ENCODE measurements at places on chromosomes 4 and X.

GRCh38 chr4:109041463-109042360, 260.7 kb downstream of the COL25A1 start:
- no peak for DNase-seq

- no peak for DNase-seq
These were observed 69.4 kb upstream of the KIT start for GRCh38 chr4:54588404-54588803.

DNA sequence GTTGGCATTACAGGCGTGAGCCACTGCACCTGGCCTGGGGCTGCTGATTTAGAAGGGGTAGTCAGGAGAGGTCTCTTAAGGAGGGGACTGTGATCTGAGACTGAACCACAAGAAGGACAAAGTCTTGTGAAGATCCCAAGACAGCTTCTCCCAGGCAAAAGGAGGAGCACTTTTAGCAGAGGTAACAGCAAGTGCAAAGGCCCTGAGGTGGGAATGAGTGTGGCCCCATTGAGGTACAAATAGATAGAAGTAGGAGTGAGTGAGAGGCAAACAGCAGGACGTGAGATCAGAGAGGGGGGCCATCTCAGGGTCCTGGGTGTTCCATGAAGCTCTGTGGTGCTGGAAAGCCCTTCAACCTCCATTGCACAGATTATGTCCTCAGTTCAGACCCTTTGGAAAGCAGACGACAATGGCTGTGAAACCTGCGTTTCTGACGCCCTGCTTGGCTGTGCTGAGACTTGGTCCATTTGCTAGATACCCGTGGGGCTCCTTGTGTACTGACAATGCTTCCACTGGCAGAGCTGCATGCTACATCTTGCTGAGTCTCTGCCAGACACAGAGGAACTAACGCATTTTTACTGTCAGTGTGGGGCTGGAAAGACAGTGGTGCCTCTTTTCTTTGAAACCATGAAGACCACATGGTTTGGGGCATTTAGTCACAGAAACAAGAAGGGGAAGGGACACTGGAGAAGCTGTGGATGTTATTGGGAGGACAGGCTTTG, 1.3 kb upstream of the CCKAR start:
- no peak for DNase-seq

DNA sequence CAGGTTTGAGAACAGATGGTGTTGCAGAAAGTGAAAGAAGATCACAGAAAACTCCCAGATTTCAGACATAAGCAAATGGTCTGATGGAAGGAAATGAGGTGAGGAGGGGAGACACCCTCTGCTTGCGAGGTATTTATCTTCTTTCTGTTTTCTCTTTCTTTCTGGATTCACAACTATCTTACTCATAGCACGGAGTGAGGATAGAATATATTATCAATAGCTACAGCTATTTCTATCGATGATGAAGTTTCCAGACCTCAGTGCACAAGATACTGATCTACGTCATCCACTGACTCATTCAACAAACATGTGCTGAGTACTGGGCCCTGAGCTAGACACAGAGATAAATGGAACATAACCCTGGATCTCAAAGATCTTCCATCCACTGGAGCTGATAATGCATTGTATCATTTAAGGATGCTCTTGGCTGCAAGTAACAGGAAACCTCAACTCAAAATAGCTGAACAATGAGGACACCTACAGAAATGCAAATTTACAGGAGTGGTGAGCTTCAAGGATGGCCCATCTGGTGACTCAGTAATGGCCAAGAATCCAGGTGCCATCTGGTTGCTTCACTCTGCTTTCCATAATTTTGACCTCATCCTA, 21.2 kb downstream of the SLC2A9 start:
- DNase-seq = no peak

DNA sequence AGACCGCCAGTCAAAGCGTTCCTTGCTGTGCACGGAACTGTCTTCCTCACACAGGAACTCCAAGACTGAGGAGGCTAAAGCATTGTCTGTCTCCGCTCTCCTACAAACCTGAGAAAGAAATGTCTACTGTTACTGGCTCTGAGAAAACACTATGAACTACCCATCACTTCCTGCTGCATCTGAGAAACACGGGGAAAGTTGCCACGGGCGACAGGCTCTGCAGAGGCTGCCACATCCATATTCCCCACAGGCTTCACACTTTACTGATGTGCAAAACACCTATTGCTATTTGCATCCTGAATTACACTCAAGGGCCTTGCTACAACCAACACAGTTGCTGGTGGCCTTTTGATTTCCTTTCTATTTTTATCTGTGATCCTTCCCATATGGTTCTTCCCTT, 59.0 kb downstream of the AFAP1 start:
- no peak for DNase-seq

DNA sequence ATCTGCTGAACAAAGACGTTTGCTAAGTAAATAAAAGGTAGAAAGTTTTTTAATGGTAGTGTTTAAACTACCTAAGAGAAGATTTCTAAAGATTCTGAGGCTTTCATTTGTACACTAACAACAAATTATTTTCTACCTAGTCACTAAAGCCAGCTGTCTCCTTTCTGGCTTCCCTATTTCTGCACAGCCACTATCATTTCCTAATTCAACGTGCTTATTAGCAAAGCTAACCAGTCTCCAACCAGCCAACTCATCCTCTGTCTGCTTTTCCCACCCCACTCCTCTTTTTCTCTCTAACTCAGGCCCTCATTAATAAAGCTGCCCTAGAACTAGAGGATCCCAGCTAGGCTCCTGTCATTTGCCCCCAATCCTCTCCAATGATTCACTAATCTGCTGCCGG, 118.2 kb downstream of the ZNF827 start:
- no peak for DNase-seq

GRCh38 chr4:109436504-109436903, 2.9 kb downstream of the SEC24B start:
- no peak for DNase-seq

GRCh38 chr4:1991596-1992434, 17.0 kb downstream of the NELFA start:
- DNase-seq = no peak

- peak; percentile 99 for DNase-seq
These were observed 289.5 kb upstream of the BOD1L1 start for GRCh38 chr4:13917015-13917414.

GRCh38 chr4:48112017-48112667, 21.9 kb downstream of the TXK start:
- DNase-seq = no peak

DNA sequence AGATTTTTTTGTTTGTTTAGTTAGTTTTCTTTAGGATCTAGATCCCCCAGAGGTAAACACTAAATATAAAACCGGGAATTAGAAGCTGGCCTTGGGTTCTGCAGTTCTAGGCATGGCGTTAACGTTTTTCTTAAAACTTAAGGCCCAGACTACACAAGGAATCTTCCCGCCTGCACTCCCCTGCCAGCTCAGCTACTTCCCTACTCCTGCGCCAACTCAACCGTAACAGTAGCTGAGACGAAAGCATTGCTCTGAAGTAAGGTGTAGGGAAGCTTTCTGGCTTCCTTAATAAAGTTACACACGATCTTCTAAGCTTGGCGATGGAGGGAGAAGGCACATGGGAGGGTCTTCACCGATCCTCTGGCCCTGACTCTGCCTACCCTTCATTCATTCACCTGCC, 37.1 kb downstream of the CPE start:
- no peak for DNase-seq

DNA sequence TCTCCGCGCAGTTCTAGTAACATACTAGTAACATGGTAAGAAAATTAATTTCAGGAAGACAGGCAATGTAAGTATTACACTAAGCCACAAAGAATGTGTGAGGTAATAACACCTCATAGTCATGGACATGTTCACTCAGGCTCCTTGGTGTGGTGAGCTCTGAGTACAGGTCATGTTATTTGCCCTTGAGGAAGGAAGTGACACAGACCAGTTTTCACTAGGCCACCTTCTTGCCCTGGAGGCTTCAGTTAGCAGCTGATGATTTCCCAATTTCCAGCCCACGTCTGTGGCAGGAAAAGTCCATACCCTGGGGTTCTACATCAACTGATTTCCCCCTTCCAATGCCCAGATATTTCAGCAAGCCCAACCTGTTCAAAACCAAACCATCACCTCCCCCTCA, 6.7 kb downstream of the APOO start:
- peak; percentile 71 for DNase-seq

- peak; percentile 9 for DNase-seq
These were observed 89.8 kb downstream of the EIF4E start for GRCh38 chr4:98838977-98839618.

- no peak for DNase-seq
These were observed 234.5 kb downstream of the FBXW7 start for GRCh38 chr4:152301381-152301780.

- no peak for DNase-seq
These were observed 851 bp downstream of the SFRP2 start for GRCh38 chr4:153788051-153788412.

GRCh38 chrX:24027086-24027485, at the start of gene KLHL15:
Gene KLHL15, minus strand, starts transcription at chrX:24027186. Its CDS starts 20,493 bp downstream, at chrX:24006693.
- DNase-seq = no peak

DNA sequence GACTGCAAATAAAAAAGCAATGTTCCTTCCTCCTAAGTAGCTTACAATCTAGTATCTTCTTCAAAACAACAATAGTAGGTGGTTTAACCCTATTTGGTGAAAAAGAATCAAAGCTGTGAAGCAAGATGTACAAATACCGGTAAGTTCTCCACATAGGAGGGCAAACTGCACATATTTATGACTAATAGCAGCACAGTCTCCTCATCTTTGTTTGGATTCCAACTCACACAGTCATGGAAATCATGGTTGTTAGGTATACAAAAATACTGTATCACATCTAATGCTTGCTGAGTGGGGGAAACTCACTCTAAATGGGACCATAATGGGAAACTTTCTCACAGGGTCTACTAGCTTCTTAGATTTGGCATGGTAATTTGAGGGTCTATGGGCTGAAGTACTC, 597.2 kb downstream of the INPP4B start:
- DNase-seq = no peak

DNA sequence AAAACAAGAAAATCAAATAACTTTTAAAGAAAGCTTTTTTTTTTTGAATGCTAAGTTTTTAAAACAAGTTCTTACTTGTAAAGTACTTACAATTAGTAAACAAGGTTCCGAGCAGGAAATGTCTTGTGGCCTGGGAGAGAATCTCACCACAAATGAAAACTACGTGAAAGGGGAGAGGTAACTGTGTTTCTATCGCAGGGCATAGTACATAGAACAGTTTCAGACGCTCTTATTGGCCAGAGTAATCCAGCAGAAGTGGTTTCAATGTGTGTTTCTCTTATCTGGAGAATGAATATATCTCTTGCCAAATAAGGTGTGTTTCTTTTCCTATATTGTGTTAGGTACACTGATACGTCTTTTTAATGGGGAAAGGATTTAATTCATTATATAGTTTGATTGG, at the start of gene PLAC8:
Gene PLAC8, minus strand, starts transcription at position 154 of the 400 bp plus-strand sequence. CDS start 6,808 bp downstream, outside the sequence.
- no peak for DNase-seq

DNA sequence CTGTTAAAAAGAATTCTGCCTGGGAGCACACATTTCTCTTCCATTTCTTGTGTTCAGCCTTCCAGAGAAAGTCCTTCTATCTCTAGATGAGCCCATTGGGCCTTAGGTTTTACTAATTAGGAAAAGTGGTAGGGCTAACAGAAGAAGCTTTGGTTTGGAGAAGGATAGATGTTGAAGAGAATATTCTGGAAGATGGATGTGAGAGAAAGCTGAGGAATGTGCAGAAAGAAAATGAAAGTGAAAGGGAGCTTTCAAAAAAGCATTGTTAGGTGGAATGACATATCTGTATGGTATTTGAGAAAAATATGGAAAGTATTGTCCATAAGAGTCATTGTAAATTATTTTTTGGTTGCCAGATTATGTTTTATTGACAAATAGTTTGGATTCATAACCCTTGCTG, 474.8 kb upstream of the SLIT2 start:
- no peak for DNase-seq

GRCh38 chr4:120071192-120071795, 4.6 kb upstream of the MAD2L1 start:
- no peak for DNase-seq

DNA sequence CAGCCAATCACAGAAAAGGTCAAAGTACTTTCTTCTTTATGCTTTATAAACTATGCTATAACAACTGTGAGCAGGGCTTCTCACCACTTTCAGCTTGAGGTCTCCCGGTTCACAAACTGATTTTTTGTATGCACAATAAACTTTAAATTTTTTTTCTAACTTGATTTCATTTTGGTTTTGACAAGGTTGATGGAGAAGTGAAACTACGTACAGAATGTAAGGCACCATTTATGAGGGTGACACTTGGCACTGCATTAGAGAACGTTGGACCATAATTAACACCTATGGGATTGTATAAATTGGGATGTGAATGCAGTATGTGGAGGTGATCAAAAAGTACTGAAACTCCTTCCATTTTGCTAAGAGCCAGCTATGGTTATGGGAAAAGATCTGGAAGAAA, 857.9 kb upstream of the HTR2C start:
- DNase-seq = no peak

DNA sequence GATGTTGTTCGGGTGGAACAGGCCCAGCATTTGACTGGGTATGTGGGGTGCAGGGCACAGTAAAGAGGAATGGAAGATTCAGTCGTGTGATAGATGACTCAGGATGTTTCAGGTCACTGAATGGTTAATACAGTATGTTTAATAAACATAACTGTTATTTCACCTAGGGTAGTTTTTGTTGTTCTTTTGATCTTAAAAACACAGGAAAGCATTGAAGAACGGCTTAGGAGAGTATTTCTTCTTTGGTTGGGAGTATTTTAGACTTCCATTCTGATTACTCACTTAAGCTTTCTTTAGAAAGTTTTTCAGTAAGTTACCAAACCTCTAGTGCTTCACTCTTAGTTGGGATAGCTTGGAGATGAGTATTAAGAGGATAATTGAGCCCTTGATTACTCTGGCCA, 62.3 kb downstream of the STAG2 start:
- peak; percentile 9 for DNase-seq

- DNase-seq = no peak
These were observed 567.3 kb upstream of the ACTRT1 start for GRCh38 chrX:128619490-128619889.

DNA sequence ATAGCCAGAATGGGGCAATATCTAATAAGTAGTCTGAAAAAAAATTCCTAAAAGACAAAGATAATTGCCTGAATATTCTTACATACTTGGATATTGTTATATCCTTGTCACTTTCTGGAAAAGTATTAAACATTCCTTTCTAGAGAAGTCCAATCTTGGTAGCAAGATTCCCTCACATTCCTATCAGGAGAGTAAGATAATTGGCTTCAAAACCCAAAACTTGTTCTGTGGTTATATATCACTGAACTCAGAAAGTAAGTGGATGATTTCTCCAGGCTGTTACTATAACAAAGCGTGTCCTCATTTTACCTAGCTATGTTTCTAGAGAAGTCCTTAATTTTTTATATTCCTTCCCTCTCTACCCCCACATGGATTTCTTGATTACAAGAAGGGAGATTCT, 46.0 kb upstream of the TEX13A start:
- DNase-seq = no peak

GRCh38 chr4:3322059-3322550, 29.3 kb downstream of the RGS12 start:
- DNase-seq = no peak

DNA sequence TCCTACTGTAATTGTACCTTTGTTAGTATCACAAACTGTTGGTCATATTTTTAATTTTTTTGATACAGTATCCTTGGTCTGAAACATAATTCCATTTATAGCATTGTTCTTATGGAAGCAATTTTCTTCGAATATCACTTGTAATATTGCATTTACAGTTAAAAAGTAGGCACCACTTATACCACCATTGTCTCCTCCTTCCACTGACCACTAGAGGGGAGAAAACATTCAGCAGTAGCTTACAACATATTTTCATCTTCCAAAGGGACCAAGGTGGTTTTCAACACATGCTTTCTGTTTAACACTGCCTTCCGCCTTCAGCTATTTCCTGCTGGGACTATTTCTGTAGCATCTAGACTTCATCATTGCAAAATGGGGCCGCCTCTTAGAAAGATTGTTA, 146.2 kb downstream of the COL4A6 start:
- no peak for DNase-seq
